ENCODE measurements at places on chromosomes 7 and 10. TPM values are rescaled to one million over a fixed set of nuclear protein-coding genes. Genes with fewer than 3 reads are reported as not detected.
A peak's percentile ranks its signal among the peaks of the same experiment; 100 is the strongest.

DNA sequence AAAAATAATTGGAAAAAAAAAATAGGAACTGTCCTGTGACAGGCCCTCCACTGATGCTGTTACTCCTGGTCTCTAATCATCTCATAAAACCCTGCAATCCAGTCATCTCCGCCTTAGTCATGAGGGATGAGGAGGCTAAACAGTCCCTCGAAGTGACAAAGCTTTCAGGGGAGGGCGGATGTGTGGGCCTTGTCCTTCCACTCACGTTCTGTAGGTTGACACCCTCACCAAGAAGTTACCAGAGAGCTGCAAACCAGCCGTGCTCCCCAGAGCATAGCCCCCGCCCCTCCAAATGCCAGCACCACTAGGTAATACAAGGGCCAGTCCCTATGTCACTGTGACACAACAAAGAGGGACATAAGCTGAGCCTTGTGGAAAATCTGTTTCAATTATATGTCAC lies 11.9 kb downstream of the COBL start:
- no peak for DNase-seq

DNA sequence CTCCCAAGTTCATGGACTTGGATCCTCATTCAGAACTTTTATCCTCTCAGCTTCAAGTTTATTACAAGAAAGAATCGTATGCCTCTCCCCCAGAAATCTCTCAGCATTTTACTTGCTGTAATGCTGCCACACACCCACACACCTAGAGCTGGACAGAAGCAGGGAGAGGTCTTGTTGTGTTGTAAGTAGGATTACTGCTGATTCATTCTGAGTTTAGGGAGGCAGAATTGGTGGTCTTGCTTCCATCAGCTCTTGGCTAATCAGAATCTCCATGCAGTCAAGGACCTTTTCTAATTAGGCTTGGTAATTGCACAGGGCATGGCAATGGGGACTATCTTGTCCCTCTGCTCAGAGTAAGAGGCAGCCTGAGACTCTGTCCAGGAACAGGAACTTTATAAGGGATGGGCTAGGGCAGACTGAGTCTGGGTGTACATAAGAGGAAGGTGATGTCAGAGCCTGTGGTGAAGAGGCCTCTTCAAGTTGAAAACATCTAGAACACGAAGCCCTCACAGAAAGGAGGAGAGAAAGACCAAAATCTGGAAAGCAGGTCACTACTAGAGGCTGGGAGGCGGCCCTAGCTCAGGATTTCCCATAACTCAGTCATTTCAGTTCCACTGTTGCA lies 7.0 kb upstream of the PTPRE start:
- DNase-seq: no peak

- no peak for DNase-seq
Observed at GRCh38 chr7:69657331-69657730, 59.1 kb downstream of the AUTS2 start.

DNA sequence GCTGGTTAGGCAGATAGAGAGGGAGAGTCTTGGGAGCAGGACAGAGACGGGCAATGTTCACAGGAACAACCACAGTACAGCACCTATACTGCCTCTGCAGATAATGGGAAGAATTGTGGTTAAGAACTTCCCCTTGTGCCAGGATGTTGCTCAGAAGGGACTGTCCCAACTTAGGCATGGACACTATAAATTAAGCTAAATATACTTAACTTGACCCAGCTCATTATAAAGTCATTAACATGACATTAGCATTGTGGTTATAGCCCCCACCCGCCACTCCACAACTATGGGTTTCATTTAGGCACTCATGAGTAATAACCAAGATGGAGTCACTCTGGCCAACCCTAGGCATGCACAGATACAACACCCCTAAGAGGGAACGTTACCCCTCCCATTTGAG lies 310.9 kb upstream of the NRG3 start:
- DNase-seq: no peak

- no peak for DNase-seq
Observed at GRCh38 chr7:41147606-41148485, 555.0 kb downstream of the INHBA start.

GRCh38 chr7:157691586-157692459 lies 355.0 kb downstream of the DNAJB6 start:
- no peak for DNase-seq

DNA sequence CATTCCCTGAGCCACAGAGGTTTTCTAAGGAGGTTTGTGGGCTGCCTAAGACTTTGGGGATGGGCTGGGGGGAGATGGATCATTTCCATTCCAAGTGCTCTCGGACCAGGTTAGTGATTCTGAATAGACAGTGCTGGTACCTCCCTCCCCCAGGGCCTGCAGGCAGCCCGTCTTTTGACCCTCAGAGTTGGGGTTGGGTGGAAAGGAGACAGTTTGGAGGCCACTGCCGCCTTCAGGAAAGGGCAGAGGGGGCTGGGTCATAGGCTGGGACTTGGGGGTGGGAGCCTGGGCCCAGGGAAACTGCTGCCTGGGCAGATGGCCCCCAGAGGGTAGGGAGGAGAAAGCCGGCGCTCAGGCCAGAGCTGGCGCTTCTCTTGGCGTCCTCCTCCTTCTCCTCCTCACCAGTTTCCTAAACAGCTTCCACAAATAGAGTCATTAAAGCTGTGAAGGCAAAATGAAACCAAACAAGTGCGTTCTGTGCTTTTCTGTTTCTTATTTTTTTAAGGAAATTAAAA lies 4.4 kb downstream of the UNC5B start:
- peak; percentile 39 for DNase-seq

DNA sequence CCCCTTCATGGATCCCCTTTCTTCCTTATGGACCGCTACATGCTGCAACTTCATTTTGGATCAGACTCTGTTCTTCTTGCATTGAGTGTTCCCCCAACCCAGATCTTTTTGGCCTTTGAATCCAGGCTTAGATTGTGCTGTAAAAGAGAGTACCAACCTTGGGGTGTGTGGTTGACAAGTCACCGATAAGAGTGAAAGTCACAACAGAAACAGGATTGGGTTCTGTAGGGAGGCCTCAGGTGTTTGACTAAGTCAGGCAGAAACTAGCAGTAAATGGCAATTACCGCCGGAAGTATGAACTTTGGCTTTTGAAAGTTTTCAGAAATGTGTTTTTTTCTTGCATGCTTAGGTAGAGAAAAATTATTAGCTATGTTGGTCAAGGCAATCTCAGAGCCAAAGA lies 89.3 kb downstream of the TMEM106B start:
- no peak for DNase-seq

DNA sequence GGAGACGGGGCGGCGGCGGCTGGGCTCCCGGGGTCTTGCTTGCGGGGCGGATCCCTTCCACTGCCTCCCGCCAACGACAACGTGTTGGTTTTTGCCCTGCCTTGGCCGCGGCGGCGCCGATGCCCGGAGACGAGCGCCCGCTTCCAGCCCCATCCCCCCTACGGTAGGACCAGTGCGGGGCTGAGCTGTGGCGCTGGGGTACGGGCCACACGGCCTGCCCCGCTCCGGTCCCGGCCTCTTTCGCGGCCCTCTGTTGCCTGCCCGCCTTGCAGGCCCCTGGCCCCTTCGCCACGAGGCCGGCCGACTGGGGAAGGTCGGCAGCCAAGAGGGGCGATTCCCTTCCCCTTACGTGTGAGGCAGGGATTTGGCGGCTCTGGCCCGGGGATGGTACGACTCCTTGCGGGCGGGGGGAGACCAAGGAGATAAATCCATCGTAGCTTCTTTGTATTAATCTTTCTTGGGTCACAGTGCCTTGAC lies 488 bp downstream of the EIF4H start:
- peak; percentile 62 for DNase-seq

Gene CUBN
- total RNA-seq: 1.5 TPM

Gene TYW1B
- total RNA-seq: 5.3 TPM

Gene PLCE1
- 3.2 TPM for total RNA-seq

Gene ANKRD30A
- not detected for total RNA-seq

Gene UBTD1
- total RNA-seq: 9.1 TPM
